ENCODE measurements at places on chromosomes 3 and 15. TPM values are rescaled to one million over a fixed set of nuclear protein-coding genes. Genes with fewer than 3 reads are reported as not detected.

- no peak for DNase-seq
Observed at GRCh38 chr15:75832114-75832513, 11.1 kb upstream of the UBE2Q2 start.

DNA sequence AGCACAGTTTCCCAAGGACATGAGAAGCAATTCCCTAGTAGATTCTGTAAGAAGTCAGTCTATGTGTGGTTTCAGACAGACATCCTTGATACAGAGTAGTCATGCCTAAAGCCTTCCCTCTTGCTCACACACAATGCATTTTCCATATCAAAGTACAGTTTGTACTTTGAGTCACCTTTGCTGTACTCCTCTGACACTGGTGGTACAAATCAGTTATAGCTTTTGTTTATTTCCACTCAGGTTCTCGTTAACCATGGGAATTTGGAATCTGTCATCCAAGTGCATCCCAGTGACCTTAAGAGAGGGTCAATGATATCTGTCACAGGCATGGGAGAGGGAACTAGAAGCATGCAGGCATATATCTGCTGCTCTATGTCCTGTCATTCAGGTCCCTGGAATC, 3.6 kb upstream of the GNB4 start:
- DNase-seq: no peak

GRCh38 chr3:1139071-1139470, 46.2 kb downstream of the CNTN6 start:
- no peak for DNase-seq

- DNase-seq: no peak
Observed at GRCh38 chr15:48963524-48964113, at the start of gene SHC4. SHC4 (minus strand) TSS chr15:48963919; CDS start chr15:48963015, 904 bp downstream.

DNA sequence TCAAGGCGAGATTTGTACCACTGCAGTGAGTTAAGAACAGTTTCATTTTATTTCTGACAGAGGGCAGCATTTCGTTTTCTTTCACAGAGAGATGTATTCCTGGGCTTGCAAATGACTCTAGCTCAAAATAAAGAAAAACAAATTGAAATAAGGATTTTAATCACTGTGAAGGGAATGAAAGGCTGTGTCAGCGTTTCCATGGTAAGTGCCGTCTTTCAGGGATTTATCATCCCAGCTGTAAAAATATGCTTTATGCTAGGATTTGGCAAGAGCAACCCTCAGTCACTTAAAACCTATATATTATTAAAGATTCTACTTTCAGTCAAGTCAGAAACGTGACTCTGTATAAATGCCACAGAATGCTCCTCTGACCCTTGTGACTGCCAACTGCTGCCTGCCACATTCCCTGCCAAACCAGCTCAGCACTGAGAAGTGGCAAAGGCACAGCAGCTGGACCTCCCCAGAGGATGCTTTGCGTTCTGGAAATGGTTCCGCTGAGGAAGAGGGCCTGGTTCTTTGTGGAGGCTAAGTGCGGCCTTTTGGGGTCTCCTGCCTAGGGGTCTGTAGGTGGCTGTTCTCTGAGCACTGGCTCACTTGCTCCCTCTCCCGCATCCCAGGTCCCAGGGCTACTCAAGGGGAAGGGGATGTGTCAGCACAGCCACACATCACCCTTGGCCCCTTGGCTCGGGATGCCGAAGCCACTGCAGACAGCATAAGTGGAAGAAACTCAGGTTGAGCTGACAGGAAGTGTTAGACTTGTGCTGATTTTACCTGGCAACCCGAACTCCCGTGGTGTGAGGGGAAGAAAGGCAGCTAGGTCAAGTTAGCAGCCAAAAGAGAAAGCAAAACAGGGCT, 56.6 kb upstream of the POMGNT2 start:
- DNase-seq: peak; percentile 81

DNA sequence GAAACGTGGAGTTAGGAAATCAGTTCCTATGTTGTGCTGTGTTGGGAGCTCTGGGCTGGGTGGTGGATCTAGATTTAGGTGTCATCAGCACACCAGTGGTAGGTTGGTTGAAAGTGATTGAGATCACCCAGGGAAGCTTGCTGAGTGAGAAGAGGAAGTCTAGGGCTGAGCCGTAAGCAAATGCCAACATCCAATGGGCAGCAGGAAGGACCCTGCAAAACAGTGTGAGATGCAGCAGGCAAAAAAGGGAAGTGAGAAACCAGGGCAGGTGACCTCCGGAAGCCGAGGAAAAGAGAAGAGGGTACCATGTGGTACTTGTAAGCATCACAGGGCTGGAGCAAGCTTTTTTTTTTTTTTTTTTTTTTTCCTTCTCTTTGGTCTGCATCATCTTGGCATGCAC, 15.9 kb upstream of the COPG1 start:
- DNase-seq: no peak

DNA sequence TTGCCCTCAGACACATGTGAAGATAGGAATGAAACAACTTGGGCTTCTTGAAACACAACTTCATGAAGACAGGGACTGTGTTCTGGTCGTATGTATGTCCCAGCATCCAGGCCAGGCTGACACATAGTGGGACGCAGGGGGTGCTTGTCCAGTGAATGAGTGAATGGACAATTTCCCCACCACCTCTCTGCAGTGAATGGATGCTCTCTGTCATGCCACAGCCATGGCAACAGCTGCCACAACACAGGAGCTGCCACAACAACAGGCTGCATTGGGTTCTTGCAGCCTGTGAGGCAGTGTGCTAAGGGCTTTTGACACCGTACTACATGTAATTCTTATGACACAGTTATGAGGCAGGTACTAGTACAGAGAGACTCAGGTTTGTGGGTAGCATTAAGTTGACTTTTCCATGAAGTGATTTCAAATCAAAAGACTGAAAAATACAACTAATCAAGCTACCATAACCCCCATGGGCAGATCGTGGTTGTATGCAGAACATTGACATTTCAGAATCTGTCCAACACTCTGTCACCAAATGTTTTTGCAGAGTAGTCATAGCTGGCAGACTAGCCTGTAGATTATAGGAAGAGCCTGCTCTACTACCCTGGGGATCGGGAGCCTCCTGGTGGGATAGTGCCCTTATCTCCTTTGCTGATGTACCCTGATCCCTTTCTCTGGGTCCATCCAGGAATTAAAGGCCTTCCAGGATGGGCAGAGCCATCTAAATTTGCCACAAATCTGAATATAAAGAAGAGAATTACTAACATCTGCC, 40.8 kb downstream of the CLSTN2 start:
- DNase-seq: no peak

DNA sequence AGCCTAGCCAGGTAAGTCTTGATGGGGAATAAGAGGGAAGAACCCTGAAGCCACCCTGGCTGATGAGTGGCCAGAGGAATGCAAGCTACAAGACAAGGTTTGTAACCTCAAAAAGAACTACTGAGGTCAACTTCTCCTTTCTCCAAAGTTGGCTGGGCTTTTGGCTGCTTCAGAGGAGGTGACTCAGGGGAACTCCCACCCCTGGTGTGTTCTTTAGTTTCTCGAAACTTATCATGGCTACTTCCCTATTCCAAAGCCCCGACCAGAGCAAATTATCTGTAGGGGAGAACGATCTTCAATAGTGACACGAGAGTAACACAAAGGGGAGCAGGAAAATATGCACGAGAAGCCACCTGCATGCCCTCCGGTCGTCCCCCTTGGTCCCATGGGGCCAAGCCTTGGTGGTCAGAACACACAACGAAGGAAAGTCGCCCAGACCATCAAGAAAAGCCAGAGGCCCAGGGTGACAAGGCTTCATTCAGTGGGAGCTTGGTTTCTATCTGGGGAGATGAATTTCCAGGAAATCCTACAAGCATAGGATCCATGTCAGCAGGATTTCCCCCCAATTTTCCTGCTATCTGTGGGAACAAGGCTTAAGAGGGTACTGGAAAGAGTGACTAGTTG, 6.5 kb upstream of the BCL2A1 start:
- no peak for DNase-seq

GRCh38 chr15:90264671-90265070, 801 bp upstream of the NGRN start:
- no peak for DNase-seq

GRCh38 chr3:138434276-138434874, at the start of gene ESYT3:
ESYT3 (plus strand) TSS chr3:138434616; CDS start chr3:138434799, 183 bp downstream.
- DNase-seq: no peak

DNA sequence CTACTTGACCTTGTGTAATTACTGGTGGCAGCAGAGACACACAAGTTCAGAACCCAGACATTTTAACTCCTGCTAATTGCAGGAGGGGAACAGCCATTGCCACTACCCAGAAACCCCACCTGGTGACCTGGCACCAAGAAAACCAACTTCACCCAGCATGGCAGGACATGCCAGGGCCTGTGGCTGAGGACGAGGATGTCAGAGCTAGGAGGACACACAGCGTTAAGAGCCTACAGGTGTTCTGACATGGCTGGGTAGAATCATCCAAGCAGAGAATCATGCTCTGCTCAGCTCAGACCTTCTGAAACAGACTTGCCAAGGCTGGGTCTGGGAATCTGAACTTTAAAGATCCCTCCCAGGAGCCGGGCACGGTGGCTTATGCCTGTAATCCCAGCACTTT, 11.7 kb upstream of the SPATA12 start:
- DNase-seq: no peak

DNA sequence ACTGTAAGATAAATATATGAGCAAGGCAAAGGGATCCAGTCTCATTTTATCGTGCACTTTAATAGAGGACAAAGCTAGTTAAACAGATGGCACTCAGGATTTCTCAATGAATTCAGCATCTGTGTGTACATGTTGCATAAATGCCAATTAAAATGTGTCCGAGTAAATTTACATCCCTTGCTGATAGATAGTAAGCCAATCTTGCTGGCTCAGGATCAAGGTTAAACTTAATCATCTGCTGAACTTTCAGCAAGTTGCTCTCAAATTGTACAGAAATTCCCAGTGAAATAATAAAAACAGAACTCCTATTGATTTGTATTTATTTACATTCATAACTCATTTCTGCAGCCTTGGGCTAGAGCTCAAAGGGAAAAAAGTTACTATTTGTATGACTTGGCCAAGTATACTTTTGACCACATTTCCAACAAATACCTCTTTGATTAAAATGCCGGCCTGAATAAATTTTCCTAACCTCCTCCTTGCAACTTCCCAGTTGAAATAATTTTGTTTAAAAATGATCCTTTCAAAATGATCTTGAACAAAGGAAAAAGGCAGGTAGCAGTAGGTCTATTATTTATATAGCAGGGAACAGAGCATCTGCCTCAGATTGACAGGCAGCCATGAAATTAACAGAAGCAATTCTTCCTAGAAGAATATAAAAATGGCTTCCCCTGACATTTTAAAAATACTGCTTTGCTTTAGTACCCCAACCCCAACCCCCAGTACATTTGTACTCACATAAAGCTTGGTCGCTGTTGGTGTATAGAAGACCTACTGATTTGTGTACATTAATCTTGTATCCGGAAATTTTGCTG, 1001.9 kb downstream of the ROBO1 start:
- no peak for DNase-seq

DNA sequence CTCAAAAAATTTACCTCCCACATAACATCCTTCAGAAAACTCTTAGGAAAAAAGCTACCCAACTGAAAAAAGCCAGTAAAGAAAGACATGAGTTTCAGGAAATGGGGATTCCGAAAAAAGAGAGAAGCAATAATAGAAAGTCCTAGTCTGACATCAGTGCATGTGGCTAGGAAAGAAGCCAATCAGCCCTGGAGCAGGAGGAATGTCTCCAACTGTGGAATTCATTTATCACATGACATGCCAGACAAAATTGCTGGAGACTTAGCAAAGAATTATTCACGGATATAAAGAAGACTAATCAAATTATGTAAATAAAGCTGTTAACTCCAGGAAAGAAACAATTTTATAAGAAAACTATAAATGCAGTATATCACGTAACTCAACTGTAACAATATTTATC, 258.9 kb upstream of the RARB start:
- no peak for DNase-seq

GRCh38 chr3:132569580-132569979, 27.5 kb upstream of the ACKR4 start:
- no peak for DNase-seq

DNA sequence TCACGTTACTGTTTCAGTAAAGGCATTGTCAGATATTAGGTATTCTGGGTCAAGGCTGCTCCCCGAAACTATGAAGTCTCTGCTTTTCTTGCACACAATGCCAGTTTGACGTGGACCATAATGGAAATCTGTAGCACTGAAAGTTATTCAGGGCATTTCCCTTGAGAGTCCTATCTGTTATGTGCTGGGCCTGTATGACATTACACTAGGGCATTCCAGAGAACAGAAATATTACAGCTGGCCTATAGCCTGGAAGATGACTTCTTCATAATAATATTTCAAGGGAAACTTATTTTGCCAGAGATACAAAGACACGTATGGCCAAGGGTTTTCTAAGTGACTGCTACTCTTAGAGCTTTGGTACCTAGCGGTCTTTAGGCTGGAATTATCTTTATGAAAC, 613.6 kb upstream of the CBLB start:
- no peak for DNase-seq

GRCh38 chr3:182617500-182617899, 175.8 kb upstream of the ATP11B start:
- DNase-seq: no peak

DNA sequence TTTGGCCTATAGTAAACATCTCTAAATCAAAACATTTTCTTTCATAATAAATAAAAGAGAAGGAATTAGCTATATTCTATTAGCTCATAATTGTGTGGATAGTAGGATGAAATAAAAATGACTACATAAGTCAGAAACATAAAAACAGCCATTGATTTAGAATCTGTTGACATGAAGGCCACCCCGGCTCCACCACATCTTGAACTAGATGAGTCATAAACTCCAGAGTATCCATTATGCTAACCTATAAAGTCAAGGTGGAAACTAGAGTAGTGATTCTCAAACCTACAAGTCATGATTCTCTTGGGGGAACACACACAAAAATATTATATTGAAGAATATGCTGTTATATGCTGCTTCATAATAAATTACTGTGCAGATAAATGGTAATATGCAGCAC, 831.0 kb downstream of the TUSC7 start:
- no peak for DNase-seq

DNA sequence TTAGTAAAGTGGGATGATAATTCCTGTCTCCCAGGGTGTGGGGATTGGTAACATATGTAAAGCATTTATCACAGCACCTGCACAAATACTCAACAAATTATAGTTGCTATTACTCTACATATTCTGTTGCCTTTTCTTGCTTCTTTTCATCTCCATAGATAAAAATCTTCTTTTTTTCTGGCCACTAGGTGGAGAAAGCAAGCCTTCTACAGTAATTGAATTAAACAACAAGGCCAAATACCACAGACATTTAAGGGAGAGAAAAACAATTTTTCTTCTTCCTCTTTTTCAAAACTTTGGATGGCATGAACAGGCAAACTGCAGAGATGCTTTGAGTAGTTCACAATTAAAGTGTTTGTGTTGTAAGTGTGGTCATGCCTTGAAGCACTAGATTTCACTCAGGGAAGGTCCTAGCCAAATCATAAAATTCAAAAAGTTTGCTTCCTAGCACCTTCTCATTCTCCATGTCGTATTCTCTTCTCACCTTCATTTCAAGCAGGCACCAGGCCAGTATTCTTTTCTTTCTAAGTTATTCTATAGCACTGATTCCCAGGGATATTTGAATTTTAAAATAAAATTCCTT, 493.4 kb upstream of the TGFBR2 start:
- no peak for DNase-seq

- DNase-seq: no peak
Observed at GRCh38 chr3:135490219-135490915, 475.2 kb upstream of the PPP2R3A start.

GRCh38 chr15:68370768-68371151, 61.2 kb downstream of the ITGA11 start:
- no peak for DNase-seq

Gene MRPL3
- 60.5 TPM for total RNA-seq

Gene EPHB3
- not detected for total RNA-seq

Gene GOLGA6B
- total RNA-seq: not detected

Gene ATP13A4
- total RNA-seq: 7.1 TPM

Gene MKRN3
- 4.4 TPM for total RNA-seq

Gene C3orf80
- total RNA-seq: not detected

Gene SLC9C1
- not detected for total RNA-seq

Gene GPR176
- not detected for total RNA-seq

Gene ZIC1
- not detected for total RNA-seq

Gene PPP1R14D
- not detected for total RNA-seq
